ENCODE measurements at places on chromosomes 1 and 21.

DNA sequence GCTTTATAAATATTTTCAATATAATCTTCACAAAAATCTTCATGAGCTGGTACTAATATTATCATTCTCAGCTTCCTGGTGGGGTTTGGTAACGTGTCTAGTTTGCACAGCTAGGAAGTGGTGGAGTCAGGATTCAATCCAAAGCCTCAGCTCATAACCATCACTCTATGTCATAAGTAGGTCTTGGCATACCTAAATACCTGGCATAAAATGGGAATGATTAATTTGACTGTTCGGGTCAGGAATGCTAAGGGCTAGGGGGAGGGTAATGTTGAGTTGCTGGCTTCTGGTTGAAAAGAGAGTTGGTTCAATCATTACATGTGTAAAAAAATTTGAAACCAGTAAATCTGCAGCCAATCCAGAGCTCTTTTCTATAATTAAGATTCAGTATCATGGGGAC, 5.6 kb upstream of the SAMSN1 start:
- DNase-seq, result no peak

DNA sequence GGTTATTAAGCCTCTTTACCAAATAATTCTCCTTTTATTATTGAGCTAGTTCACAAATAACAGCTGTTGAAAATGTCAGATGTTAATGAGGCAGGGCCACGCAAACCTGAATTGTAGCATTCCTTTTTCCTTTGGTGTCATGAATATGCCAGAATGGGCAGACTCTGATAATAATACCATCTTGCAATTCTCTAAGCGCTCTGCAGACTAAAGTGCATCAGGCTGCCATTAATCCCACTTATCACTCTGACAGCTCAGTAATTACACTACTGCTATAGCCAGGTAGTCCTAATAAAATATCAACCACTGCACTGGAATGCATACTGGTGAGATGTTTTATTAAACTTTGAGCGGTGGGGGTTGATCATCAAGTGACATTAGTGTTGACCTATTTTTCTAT, 177.7 kb downstream of the DPYD start:
- DNase-seq, result no peak

- DNase-seq, result no peak
These were observed 58.9 kb downstream of the C1orf94 start for GRCh38 chr1:34235594-34235993.

- no peak for DNase-seq
These were observed 80.9 kb upstream of the SYT6 start for GRCh38 chr1:114234408-114235124.

DNA sequence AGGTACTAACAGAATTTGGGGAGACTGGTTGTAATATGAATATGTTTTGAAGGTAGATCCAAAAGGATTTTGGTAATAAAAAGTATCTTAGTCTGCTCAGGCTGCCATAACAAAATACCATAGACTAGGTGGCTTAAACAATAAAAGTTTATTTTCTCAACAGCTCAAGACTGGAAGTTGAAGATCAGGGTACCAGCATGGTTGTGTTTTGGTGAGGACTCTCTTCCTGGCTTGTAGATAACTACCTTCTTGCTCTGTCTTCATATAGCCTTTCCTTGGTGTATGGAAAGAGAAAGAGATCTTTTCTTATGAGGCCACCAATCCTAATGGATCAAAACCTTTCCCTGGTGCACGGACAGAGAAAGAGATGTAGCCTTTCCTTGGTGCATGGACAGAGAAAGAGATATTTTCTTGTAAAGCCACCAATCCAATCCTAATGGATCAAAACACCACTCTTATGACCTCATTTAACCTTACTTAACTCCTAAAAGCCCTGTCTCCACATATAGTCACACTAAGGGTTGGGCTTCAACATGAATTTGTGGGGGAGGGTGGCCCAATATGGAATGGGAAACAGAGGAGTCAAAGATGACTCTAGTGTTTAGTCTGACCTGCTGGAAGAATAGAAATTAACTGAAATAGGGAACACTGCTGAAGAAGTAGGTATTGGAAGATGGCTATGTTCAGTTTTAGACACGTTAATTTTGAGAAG, 5.4 kb upstream of the TSNAX start:
- DNase-seq, result no peak

DNA sequence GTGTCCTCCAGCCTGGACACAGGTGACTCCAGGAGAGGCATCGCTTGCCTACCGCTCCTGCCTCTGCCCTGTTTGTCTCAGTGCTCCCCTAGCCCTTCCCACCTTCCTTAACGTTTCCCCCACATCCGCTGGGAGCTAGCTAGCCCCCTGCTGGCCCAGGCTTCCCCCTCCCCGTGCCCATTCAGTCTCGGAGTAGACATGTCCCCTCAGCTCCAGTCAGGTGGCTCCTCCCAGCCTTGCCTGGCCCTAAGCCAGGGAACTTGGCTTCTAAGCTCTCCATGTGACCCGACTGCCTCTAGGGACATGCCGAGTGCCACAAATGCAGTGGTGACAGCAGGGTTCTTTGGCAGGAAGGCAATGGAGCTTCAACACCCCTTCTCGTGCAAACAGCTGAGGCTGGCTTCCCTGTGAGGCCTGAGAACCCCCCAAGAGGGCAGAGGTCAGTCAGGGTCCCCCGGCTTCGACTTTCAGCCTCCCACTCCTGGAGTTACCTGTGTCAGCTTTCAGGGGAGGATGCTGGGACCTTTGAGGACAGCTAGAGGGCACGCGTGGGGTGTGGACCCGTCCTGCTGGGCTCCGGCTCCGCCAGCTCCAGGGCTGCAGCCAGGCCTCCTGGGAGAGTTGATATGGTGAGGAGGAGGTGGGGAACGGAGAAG, 16.2 kb downstream of the DRAXIN start:
- DNase-seq, result no peak

Measured in COLO829 (cell line).